Kasumi-1 (cell line): ENCODE measurements at places on chromosomes 3 and 15.
A peak's percentile ranks its signal among the peaks of the same experiment; 100 is the strongest.

GRCh38 chr15:76328958-76329357, 7.6 kb upstream of the ISL2 start:
- DNase-seq: no peak

DNA sequence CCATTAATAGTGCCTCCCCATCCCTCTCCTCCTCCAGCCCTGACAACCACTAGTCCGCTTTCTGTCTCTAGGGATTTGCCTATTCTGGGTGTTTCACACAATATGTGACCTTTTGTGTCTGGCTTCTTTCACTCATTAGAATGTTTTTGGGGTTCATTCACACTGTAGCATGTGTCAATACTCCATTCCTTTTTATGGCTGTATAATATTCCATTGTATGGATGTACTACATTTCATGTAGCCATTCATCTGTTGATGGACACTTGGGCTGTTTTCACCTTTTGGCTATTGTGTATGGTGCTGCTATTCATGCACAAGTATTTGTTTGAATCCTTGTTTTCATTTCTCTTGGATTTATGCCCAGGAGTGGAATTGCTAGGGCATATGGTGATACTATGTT, 16.5 kb downstream of the GRK7 start:
- DNase-seq: no peak

GRCh38 chr3:50433954-50434353, 69.5 kb downstream of the CACNA2D2 start:
- no peak for DNase-seq

- DNase-seq: no peak
Observed at GRCh38 chr3:132773071-132773619, 50.9 kb upstream of the NPHP3 start.

- DNase-seq: no peak
Observed at GRCh38 chr3:148021381-148021780, 612.2 kb downstream of the ZIC1 start.

DNA sequence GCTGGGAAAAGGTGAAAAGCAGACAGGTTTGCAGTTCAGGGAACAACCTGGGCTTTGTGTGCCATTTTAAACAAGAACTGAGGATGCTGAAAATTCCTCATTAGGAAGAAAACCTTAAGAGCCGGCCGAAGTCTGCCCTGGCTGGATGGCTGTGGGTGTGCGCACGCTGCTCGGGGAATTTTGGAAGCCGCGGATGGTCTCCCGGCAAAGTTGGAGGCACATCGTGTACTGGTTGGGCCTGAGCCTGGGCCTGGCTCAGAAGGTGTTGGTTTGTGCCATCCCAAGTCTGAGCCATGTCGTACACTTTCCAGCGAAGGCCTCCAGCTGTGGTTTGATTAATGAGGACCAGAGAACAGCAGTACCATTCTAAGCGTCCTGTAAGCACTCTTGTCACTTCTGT, 188.2 kb downstream of the ATP10A start:
- DNase-seq: no peak

- no peak for DNase-seq
Observed at GRCh38 chr3:55162031-55162795, 234.4 kb upstream of the LRTM1 start.

GRCh38 chr3:41293169-41293681, 93.9 kb downstream of the CTNNB1 start:
- no peak for DNase-seq

DNA sequence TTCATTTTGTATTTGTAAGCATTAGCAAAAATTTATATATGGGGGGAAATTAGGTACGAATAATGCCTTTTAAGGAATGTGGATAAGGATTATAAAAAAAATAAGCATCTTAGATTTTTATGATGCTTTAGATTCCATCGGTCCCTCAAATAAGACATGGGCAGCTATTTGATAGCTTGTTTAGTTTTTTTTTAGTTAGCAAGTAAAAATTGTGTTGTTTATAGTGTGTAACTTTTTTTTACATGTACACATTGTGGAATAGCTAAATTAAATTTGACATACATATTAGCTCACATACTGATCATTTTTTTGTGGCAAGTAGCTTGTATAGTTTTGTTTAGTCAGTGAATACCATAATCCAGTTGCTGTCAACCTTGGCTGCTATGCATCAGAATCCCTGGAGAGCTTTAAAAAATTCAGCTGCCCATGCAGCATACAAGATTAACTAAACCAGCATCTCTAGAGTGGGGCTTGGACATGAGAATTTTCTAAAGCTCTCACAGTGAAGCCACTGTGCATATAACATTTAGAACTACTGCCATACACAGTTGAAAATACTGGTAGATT, 53.9 kb downstream of the TMOD3 start:
- DNase-seq: no peak

DNA sequence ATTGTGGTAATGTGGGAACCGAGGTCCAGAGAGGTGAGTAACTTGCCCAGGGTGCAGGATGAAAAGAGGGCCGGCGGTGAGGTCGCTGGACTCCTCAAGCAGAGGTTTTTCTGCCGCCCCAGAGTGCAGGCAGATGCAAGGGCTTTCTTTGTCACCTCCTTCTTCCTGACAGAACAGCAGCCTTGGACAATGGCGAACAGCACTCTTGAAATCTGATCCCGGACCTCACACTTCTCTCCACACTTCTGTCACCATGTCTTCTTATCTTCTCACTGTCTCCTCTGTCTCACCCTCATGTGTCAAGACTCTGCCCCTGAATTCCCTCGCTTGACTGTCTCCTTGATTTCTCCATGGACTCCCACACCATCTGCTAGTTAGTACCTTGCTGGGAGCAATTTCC, 15.4 kb upstream of the VPS8 start:
- DNase-seq: no peak

GRCh38 chr15:70227147-70227546, 129.4 kb upstream of the TLE3 start:
- no peak for DNase-seq

DNA sequence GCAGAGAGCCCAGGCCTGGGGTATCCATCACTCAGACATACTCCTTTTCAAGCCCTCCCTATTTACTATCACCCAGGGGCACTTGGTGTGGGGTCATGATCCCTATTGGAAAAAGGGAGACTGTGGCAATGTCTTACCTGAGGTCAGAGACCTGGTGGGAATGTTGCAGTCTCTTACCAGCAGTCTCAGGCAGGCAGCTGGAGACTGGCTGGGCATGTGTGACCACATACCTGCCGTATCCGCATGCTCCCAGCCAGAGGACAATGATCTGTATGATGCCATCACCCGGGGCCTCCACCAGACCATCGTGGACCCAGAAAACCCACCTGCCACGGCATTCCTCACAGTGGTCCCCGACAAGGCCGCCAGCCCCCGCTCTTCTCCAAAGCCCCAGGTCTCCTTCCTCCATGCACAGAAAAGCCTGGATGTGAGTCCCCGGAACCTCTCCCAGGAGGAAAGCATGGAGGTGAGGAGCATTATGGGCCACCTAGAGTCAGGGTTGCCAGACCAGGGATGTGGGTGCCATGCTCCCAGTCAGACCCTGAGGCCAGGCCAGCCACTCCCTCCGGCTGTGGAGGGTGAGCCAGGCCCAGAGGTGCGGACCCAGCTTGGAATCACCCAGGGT, 5.9 kb downstream of the SH2D7 start:
- DNase-seq: no peak

- peak; percentile 84 for DNase-seq
Observed at GRCh38 chr15:78055919-78056713, 21.4 kb downstream of the TBC1D2B start.

GRCh38 chr3:43236008-43236407, 50.3 kb upstream of the SNRK start:
- no peak for DNase-seq

GRCh38 chr3:173529062-173529711, 131.6 kb downstream of the NLGN1 start:
- DNase-seq: peak; percentile 26

DNA sequence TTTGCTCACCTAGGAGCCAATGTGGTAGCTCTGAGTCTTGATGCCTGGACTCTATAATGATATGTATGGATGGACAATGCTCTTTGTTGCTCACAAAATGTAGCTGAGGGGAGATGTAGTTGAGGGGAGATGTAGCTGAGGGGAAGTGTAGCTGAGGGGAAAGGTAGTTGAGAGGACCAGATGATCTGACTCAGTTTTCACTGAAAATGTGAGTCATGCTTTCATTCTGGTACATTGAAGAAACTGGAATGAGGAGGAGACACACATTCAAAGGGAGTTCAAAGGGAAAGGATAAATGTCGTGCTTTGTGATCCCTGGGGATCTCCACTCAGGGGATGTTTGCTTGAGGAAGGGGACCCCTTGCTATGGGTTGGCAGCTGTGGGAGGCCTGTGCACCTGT, 302.9 kb upstream of the TRIM42 start:
- DNase-seq: no peak

DNA sequence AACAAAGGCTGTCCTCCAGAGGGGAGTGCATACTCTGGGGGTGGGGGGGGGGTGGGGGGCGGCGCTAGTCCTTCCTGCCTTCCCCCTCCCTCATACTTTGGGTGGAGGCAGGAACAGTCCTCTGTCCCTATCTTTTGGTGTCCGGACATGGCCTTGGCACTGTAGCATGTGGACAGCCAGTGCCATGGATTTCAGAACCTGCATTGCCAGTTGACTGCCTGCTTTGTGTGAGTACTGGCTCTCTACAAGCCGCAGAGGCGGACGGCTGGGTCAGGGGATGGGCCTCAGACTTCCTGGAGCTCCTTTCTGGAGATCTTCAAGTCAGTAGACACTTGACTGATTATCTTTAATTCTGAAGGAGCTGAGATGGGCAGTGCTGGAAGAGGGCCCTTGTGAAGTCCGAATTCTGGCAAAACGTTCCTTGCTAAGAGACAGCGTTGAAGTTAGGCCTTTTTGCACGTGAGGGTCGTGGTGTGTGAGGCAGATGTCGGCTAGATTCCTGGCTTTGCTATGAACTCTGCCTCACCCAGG, 2.5 kb downstream of the CLDN11 start:
- no peak for DNase-seq
